Activated CD4-positive, alpha-beta memory T cell treated with anti-CD3 and anti-CD28 coated beads, Interleukin-2, amount 10 ng/mL, durations not matched to agents 7 days and 5 days (primary cell): ENCODE measurements at places on chromosomes 5 and 9.

GRCh38 chr5:39256477-39257235, 37.3 kb upstream of the FYB1 start:
- peaks cover 16% of the 10 kb centered on the region for H3K4me1 ChIP-seq
- peaks cover 4% of the 10 kb centered on the region for H3K36me3 ChIP-seq
- no peak for DNase-seq
- no peak overlapping the region for H3K27ac ChIP-seq
- peaks cover 3% of the 10 kb centered on the region for H3K27me3 ChIP-seq

- H3K27me3 ChIP-seq: no peaks in the 10 kb centered on the region
- no peak for DNase-seq
- no peaks in the 10 kb centered on the region for H3K36me3 ChIP-seq
- no peaks in the 10 kb centered on the region for H3K4me1 ChIP-seq
- H3K27ac ChIP-seq: no peak overlapping the region
These were observed 26.1 kb downstream of the TTC23L start for GRCh38 chr5:34865091-34865490.

- H3K4me1 ChIP-seq: peaks cover 22% of the 10 kb centered on the region
- DNase-seq: no peak
- H3K36me3 ChIP-seq: no peaks in the 10 kb centered on the region
- peaks cover 20% of the 10 kb centered on the region for H3K27me3 ChIP-seq
- no peak overlapping the region for H3K4me3 ChIP-seq
These were observed 60.9 kb downstream of the ANKRD55 start for GRCh38 chr5:56172241-56172640.

- no peaks in the 10 kb centered on the region for H3K27me3 ChIP-seq
- no peaks in the 10 kb centered on the region for H3K36me3 ChIP-seq
- no peak overlapping the region for H3K4me3 ChIP-seq
- H3K27ac ChIP-seq: no peak overlapping the region
- H3K4me1 ChIP-seq: no peaks in the 10 kb centered on the region
These were observed 105.8 kb downstream of the ADAMTS2 start for GRCh38 chr5:179239256-179240135.

GRCh38 chr5:96597438-96598020, 64.6 kb upstream of the CAST start:
- no peak overlapping the region for H3K27ac ChIP-seq
- H3K4me3 ChIP-seq: no peak overlapping the region
- H3K4me1 ChIP-seq: peaks cover 1% of the 10 kb centered on the region
- no peak for DNase-seq
